ENCODE measurements at places on chromosomes 11 and 22.

DNA sequence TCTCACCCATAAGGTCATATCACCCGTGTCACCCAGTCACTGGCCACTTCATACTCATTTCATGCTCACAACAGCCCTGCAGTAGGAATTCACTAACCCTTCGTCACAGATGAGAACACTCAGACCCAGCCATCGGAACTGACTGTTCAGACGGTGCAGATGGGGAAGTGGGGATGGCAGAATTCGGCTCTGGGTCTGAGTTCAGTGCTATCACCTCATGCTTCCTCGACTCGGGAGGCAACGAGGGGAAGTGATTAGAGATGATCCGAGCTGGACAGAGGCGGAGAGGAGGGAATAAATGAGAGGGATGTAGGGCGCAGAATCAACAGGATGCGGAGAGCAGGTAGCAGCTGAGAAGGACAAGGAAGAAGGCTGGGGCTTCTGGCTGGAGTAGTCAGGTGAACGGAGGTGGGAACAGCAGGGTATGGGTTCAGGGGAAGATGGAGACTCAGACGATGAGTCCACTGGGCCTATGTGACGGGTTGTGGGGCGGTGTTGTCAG, 4.7 kb downstream of the B3GNT6 start:
- DNase-seq, result peak; percentile 35

- peak; percentile 56 for DNase-seq
Measured at GRCh38 chr11:77503006-77503405, 29.1 kb upstream of the PAK1 start.

DNA sequence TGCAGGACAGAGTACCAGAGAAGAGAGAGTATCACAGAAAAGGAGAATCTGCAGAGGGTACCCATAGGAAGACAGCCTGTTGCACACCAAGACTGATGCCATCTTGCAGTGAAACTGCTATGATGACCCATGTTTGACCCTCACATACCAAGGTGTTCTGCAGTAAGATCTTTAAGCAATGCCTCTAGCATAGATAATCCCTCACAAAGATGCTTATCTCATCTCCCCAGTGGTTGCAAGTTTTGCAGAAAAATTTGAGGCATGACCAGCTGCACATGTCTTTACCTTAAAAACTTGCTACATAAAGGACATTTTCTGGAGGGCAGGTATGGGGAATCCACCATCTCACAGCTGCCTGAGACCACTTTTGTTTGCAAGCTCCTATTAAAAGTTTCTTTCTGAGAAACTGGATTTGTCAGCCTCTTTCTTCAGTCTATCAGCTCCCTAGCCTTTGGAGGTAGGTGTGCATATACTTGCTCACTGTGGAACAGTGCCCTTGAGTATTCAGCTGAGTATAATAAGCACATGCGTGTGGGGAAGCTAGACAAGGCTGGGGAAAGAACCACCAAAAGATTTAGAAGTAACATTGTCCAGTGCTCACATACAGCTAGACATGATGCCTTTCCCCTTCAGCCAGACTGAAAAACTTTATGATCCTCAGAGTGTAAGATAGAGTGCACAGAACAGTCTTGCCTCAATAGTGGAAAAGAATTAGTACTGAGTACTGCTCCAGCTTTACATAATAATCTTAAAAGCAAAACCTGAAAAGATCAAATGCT, 100.3 kb upstream of the TEAD1 start:
- DNase-seq, result no peak

DNA sequence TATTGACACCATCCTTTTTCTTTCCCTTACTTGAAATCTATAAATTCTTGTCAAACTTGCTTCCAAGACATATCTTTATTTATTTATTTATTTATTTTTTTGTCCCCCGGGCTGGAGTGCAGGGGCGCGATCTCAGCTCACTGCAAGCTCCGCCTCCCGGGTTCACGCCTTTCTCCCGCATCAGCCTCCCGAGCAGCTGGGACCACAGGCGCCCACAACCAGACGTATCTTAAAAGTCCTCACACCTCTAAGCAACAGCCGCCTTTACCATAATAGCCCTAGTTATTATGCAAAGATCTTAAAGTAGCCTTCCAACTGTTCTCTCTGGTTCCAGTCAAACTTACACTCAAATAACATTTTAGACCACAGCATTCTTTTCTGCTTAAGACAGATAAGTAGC, 657.0 kb upstream of the B3GAT1 start:
- no peak for DNase-seq

DNA sequence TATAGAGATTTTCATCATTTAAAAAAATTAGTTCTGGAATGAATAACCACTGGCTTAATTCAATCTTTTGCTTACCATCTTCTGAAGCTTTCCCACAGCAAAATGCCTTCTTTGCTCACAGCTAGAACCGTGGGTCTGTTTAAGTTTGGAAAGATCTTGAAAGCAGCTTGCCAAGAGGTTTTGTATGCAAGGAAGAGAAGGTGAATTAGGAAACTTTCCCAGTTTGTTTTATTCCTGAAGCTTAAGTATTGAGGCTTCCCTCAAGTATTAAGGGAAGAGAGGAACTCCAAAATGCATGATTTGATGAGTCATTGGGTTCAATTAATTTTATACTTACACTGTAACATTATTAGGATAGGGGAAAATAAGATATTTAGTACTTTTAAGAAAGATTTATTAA, 1.9 kb upstream of the ARHGEF12 start:
- no peak for DNase-seq

DNA sequence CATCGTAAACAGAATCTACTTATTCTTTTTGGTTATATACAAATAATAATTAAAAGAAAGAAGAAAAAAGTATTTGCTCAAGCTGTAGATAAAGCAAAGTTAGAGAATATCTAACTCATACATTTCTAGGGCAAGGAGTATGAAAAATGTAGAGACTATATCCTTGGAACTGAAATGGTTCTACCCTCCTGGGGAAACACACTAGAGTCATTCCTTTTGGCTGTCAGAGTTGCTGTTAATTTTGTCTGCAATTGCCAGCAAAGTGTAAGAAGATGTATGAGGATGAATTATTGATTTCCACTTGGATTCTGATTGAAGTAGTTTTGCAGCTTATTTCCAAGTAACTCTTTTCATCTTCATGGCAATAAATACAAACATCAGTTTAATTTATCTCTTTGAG, 69.1 kb downstream of the SLC17A6 start:
- no peak for DNase-seq

DNA sequence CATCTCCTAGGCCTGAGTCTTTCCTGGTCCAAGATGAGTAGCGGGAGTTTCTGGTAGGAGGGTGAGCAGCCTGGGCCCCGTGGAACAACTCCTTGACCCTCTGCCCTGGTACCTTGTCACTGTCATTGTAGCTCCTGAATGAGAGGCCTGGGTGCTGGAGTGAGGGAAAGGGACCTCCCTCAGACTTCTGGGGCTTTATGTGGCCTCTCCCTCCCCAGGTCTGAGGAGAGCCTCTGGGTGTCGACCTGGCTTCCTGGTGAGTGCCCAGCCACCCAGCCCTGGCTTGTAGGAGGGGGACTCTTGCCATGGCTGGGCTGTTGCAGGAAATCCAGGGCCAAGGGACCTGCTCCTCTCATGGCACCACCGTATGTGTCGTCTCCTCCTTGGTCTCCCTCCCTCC, 3.9 kb downstream of the P2RY2 start:
- DNase-seq, result no peak

Measured in PC-3 (cell line).